ENCODE measurements at places on chromosomes 4 and X.

- DNase-seq: no peak
These were observed 320.1 kb downstream of the BMPR1B start for GRCh38 chr4:95077864-95078263.

GRCh38 chrX:96551322-96551872 is 133.2 kb upstream of the DIAPH2 start:
- no peak for DNase-seq

GRCh38 chr4:170025523-170026252 is 507 bp downstream of the MFAP3L start:
- peak; percentile 6 for DNase-seq

- DNase-seq: no peak
These were observed 119.4 kb downstream of the AKAP4 start for GRCh38 chrX:50081282-50081889.

GRCh38 chrX:66015900-66016689 is 23.8 kb downstream of the VSIG4 start:
- DNase-seq: no peak

- DNase-seq: no peak
These were observed 5.8 kb downstream of the PTTG2 start for GRCh38 chr4:37966044-37966443.

- DNase-seq: no peak
These were observed 55.9 kb downstream of the AGA start for GRCh38 chr4:177386278-177386815.

DNA sequence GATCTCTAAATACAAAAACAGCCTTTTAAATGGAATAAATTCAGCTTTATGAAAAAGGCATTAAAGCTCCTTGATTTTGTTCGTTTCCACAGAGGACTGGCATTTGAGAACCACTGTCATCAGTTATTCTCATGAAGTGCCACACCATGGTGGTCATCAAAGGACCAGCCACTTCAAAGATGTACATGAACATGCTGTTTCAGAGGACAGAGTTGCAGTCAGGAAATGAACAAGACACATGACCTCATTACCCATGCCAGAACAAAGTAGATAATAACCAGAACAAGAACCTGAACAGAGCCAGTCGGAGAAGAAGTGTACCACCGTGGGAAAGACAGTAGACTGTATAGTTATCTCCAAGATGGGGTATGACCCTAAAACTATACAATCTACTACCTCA is 122.7 kb upstream of the HSD17B10 start:
- no peak for DNase-seq
